Stimulated activated CD8-positive, alpha-beta memory T cell treated with anti-CD3 and anti-CD28 coated beads, Interleukin-4, amount 100 ng/mL, for 4 hours (primary cell): ENCODE measurements at places on chromosomes 3 and 15.

GRCh38 chr15:24772686-24773373, 97.3 kb downstream of the NPAP1 start:
- peak; percentile 24 for DNase-seq

GRCh38 chr3:62566022-62566557, 192.7 kb upstream of the FEZF2 start:
- DNase-seq: no peak

- DNase-seq: no peak
Measured at GRCh38 chr3:124097362-124098131, 105.6 kb upstream of the ROPN1 start.

GRCh38 chr3:135851201-135852081, 114.1 kb upstream of the PPP2R3A start:
- no peak for DNase-seq

GRCh38 chr3:113340785-113341184, 100.5 kb downstream of the CFAP44 start:
- no peak for DNase-seq

GRCh38 chr3:46383951-46384330, 13.2 kb downstream of the CCR5 start:
- DNase-seq: no peak

DNA sequence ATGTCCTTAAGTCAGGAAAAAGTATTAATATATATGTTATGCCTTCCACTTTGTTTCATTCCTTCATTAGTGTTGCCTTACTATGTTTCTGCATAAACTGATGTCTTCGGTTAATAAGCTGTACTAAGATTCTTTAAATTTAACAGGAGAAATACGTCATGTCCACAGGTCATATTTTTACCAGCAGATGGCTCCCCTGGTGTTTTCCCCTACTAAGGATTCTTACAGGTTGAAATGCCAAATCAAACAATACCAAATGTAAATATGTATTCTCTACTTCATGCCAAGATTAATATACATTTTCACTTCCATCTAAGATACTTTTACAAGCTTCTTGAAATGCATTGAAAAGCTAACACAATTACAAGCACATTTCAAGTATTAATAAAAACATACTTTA, 1602.1 kb downstream of the SI start:
- DNase-seq: no peak

DNA sequence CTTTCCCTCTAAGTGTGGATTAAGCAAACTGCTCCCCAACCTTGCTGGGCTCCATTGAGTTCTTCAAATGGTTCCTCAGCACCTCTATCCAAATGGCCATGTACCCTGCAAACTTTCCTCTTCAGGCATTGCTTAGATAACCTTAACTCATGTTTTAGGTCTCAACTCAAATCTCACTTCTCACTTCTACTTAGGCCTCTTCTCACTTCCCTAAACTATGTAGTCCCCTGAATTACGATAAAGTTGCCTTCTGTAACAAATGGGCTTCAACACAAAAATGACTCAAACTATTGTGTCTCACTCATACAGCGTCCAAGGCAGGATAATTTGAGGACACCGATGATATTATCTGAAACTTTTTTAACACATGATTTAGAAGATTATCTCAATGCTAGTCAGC, 62.4 kb upstream of the STAC start:
- DNase-seq: no peak

GRCh38 chr3:160911411-160911810, 155.4 kb downstream of the PPM1L start:
- DNase-seq: no peak

DNA sequence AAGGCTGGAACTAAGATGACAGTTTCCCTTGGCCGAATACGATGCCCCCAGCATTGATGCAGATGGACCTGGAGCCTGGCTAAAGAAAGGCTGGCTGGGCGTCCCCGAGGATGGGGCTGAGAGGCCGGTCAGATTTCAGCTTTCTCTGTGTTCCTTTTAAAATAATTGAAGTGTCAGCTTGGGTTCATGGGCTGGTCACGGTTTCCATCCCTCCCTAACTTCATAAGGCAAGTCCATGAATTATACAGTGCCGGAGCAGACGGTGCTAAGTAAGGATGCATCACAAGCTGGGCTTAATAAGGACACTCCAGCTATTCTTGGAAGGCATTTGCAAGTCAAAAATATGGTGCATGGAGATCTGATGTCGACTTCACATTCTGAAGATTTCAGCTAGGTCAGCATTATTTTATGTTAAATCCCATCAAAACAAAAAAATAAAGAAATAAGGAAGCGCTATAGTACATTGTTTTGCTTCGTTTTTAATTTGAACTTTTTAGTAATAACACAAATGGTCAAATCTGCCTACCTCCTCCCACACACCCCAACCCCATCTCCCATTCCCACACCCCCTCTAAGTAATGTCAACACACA, 220.8 kb downstream of the RPLP1 start:
- no peak for DNase-seq
